ENCODE measurements at places on chromosomes 6 and 20.
A peak's percentile ranks its signal among the peaks of the same experiment; 100 is the strongest.

GRCh38 chr6:56730663-56731529, 88.2 kb upstream of the DST start:
- no peak for DNase-seq

DNA sequence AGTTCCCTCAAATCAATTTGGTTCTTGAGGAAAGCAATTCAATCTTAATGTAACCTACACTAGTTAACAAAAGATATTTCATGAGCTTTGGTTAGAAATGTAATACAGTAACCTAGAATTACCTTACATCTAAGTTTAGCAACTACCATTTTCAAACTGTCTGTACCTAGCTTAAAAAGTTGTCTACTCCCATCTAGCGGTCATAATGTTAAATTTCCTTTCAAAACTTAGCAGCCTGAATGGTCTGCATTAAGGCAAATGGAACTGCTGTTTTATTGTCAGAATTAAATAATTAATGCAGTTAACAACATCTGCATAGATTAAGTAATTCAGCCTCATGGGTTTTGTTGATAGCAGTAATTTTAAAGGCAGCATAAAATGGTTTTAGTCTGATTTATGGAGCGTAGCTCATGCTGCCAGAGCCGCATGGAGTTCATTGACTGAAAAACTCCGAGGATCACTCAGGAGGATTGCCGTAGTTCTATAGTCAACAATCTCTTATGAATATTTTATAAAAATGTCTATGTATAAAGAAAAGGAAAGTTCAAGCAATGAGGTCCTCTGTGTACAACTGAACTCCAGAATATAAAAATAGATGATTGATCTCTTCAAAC, 485.4 kb upstream of the MANEA start:
- DNase-seq = peak; percentile 61

GRCh38 chr6:30394139-30394538, 49.2 kb downstream of the RPP21 start:
- DNase-seq = no peak

- no peak for DNase-seq
These were observed 141.5 kb upstream of the AGPAT4 start for GRCh38 chr6:161415302-161415855.

DNA sequence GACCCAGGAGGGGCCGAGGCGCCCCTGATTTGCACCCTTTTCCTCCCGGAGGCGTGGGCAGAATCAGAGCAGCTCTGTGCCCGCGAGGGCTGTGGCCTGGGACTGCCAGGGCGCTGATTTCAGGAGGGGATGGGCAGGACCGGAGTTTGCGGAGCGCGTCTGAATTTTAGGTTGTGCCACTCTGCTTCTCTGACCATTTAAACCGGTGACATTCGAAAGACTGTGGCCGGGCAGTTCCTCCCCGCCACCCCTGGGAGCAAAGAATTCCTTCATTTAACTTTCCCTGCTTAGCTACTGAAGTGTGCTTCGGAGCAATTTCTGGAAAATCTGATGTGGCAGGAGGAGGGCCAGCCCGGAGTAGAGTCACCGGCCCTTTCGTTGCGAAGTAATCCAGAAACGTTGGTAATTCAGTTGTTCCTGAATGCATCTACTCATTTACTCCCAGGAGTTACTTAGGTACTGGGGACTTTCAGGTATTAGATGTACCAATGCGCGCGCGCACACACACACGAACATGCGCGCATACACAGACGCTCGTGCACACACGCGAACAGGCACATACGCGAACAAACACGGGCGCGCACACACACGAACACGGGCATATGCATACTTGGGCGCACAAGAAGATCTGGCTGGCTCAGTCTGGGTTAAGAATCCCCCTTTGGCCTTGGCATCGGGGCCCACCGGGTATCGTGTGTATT, 568 bp downstream of the CCDC170 start:
- DNase-seq = peak; percentile 61

DNA sequence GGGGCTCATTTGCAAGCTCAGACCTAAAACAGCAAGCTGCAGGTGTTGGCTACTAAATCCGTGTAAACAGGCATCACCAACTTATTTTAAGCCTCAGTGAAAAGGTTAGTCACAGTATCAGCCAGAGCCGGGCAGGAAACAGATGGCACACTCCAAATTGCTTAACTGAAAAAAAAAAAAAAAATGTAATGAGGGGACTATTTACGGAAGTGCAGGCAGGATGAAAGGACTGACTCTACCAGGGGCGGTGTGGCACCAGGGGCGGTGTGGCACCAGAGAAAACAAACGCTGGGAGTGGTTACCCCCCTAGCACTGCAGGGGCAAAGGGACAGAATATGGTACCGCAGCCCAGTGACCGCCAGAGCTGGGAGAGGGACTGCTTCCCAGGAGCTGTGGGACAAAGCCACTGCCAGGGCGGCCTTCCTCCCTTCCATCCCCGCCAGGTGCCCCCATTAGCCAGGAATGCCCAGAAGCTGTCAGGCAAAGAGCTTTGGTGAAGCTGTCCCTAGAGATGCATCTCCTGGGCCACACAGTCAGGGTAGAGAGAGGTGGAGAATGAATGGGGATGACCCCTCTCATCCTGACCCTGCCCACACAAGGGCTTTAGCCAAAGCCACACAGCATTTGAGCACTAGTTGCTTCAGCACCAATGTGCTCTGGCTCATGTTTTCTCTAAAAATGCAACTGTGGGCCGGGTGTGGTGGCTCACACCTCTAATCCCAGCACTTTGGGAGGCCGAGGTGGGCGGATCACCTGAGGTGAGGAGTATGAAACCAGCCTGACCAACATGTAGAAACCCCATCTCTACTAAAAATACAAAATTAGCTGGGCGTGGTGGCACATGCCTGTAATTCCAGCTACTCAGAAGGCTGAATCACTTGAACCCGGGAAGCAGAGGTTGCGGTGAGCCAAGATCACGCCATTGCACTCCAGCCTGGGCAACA, 39.6 kb upstream of the GFOD1 start:
- no peak for DNase-seq

GRCh38 chr6:167936051-167936450, 61.4 kb upstream of the KIF25 start:
- DNase-seq = no peak

- no peak for DNase-seq
These were observed 96.6 kb upstream of the AKIRIN2 start for GRCh38 chr6:87798393-87799278.

DNA sequence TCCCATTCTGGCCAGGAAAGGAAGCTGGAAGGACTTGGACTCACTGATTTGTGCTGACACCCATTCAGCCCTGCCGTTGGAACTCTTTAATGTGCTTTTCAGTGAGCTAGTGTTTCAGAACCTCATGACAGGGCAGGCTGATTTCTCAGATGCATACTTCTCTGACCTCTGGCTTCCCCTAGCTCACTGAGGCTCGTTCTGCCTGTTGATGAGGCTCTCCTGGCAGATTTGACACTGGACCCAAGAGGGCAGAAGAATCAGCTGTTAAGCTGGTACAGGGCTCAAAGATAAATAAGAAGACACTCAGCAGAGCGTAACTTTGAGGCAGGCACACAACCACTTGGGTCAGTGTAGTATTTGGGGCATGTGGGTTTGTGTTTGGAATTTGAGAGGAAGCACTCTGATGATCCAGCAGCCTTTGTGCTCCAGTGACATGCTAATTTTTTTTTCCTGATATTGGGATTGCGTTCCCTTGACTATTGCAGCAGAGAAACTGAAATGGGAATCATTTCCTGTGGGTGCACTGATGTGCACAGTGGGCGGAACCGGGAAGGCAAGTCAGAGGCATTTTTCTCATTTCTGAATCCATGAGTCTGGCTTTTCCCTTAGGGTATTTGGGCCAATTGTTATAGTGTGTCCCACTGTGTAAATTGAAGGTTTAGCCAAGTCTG, 80.2 kb downstream of the CARMIL1 start:
- DNase-seq = peak; percentile 29

GRCh38 chr20:38181207-38181801, 16.2 kb upstream of the TGM2 start:
- peak; percentile 34 for DNase-seq

GRCh38 chr20:23679133-23680092, 9.4 kb downstream of the CST4 start:
- DNase-seq = no peak

- no peak for DNase-seq
These were observed 1.3 kb downstream of the ZGPAT start for GRCh38 chr20:63709149-63709527.

DNA sequence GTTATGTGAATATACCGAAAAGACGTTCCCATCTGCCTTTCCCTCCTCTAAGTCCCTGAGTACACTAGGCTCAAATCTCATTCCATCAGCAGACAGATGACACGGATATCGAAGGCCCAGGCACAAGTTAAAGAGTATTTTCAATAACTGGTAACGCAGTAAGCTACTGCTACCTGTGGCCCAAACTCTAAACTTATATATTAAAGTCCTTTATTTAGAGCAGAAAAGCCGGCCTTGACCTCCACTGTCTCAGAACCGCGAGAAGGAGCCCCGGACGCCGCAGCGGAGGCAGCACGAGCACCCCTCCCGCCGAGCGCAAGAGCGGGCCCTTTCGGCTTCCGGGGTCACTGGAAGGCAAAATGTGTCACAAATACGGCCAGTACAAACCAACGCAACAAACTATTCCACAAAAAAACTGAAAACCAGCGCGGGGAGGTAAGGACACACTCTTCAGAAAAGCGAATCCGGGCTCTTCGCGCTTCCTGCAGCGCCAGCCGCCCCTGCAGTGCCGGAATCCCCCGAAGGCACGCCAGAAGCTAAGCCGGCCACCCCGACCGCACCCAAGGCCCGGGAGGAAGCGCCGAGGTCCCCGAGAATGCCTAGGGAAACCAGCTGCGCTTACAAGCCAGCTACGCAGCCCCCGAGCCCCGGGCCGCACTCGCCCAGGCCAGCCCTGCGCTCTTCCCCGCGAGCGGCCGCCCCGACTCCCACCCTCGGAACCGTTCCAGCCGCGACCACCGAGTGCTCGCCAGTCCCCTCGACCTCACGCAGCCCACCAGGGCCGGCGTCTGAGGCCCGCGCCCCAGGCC, 681 bp downstream of the DIDO1 start:
- DNase-seq = peak; percentile 61

GRCh38 chr20:3312940-3313682, 74.1 kb upstream of the SLC4A11 start:
- DNase-seq = no peak

GRCh38 chr6:133392641-133393040, 151.5 kb downstream of the EYA4 start:
- no peak for DNase-seq

DNA sequence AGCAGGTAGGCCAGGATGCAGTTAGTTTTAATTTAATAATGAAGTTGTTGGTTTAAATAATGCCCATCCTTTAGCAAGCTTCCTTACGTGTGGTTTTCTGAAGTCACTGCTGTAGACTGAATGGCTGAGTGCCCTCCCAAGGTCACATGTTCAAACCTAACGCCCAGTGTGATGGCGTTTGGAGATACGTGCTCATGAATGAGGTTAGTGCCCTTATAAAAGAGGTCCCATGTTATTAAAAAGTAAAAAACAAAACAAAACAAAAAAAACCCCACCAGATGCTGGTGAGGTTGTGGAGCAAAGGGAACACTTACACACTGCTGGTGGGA, 16.3 kb downstream of the LRP11 start:
- DNase-seq = no peak

- DNase-seq = no peak
These were observed 22.1 kb downstream of the PREX1 start for GRCh38 chr20:48805716-48806115.

DNA sequence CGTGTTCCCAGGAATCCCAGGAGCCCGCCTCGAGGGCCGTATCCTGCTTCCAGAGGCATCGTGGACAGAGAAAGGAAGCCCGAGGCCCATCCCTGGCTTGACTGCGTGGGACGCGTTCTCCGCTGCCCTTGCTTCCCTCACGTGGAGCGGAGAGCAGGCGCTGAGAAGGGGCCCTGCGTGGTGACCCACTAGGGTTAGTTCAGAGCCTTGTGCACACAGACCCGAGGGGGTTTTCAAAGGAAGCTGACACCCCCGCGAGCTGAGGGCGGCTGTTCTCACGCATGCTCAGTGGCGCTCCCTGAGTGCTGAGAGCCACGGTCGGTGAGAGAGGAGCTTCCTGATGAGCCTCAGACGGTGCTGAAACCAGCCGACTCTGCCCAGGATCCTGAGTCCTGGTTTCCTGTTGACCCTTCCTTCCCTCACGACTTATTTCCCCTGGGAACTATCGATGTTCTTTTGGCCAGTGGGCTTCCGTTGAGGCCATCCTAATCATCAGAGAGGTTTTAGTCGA, 28.9 kb upstream of the CCR6 start:
- no peak for DNase-seq

GRCh38 chr20:24658920-24659660, 189.7 kb downstream of the SYNDIG1 start:
- no peak for DNase-seq

DNA sequence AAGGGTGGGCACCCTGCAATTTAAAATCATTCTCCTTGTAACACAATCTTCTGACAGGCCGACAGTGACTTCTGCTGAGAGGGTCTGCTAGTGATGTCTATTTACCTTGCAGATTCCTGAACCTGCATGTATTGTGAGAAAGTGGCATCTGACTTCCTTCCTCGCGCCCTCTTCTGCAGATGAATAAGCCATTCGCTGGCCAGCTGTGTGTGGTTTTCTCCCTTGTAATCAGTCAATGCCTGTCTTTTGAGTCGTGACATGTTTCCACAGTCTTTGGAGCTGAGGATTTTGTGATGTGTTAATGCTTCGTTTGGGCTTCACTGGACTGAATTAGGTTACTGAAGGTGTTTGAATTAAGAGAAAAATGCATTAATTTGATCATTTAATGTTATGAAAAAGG, 125.3 kb downstream of the GRM1 start:
- DNase-seq = peak; percentile 21

DNA sequence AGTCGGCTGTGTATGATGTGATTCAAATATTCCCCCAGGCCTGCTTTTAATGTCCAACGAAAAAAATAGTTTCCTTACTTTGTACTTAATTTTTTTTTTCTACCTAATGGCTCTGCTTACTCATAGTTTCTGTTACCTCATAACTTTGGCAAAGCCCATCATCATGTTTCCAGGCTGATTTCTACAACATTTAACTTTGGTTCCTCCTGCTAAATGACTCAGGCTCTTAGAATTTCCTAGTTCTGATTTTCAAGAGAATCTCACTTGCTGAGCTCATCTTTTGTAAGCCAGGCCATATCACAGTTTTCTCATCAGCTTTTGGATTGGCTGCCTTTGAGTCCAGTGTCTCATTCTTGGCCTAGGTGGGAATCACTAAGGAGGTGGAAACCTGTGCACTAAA, 323.1 kb downstream of the HDGFL1 start:
- DNase-seq = no peak

DNA sequence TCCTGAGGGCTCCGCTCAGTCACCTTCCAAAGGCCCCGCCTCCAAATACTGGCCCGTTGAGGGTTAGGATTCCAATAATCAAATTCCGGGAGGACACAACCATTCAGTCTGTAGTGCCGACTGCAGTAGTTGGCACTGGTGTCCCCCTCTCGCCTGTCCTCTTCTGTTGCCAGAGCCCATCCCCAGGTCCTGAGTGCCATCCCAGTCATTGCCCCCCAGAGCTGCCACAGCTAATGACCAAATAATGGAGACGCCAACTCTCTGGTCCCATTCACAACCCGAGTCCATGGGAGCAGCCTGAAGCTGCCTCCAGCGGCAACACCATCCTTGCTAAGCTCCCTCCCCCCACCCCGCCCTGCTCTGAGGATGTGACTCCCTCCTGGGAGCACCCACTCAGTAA, 115.9 kb downstream of the JPH2 start:
- DNase-seq = no peak

All from neural progenitor cell (in vitro differentiated cells).